Suppressor macrophage treated with lipopolysaccharide for 1 hour (primary cell): ENCODE measurements at places on chromosomes 2 and 18.

- no peak for DNase-seq
Measured at GRCh38 chr2:236136538-236136937, 31.6 kb downstream of the GBX2 start.

DNA sequence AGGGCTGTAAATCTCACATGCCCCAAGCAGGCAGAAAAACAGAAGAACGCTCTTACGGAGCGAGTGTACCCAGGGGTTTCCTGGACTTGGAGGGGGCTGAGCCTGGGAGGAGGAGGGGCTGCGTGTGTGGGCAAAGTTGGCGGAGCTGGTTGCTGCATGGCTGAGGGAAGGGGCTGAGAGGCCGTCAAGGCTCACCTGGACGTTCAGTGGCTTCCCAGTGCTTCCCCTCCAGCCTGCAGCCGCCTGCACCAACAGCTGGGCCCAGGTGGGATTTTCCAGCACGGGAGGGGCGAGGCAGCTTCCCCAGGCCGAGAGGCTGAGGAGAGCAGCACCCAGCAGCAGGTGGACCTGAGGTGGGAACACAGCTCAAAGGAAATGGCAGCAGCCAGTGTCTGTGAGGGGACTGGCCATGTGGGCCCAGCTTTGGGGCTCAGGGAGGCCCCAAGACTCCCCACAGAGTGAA is 70.6 kb upstream of the CTDP1 start:
- no peak for DNase-seq

DNA sequence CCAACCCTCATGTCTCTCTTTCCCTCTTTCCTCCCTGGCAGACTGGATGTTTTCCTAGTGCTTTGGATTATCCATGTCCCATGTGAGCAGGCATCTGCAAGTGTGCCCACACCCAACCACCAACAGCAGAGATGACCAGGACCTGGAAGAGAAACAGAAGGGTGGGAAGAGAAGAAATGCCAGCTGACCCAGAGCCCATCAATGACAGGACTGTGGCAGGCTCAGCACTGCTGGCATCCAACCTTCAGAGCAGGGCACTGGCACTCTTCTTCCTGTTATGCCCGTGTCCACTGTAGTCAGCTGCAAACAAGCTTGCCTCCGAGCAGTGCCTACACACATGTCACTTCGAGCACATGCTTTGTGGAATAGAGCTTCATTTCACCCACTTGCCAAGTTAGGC is 121.1 kb downstream of the TANC1 start:
- no peak for DNase-seq

DNA sequence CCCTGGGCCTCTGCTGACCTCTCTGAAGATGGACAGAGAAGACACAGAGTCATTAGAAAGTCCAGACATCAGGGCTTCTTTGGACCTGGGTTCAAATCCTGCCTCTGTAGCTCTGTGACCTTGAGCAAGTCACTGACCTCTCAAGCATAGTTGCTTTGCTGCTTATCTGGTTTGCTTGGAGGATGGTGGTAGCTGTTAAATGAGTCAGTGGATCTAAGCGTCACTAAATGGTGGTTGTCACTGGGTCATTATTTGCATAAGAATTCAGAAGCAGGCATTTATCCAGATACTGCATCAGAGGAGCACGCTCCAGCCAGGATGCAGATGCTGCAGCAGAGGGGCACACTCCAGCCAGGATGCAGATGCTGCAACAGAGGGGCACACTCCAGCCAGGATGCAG is 229.2 kb downstream of the GLI2 start:
- DNase-seq: no peak

- DNase-seq: peak; percentile 58
Measured at GRCh38 chr2:215921895-215922294, 91.5 kb downstream of the MREG start.

DNA sequence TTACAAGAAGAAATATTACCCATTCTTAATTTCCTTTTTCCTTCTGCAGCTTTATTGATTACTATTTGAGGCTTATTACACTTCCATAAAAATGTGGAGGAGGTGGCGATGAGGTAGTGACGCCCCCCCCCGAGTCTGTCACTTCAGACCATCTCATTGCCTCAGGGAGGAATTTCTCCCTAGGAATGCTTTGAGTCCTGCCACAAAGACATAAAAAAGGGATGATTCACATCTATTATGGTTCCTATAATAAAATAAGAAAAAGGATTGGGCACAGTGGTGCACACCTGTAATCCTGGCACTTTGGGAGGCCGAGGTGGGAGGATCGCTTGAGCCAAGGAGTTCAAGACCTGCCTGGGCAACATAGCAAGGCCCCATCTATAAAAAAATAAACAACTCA is 93.7 kb downstream of the AOX1 start:
- no peak for DNase-seq

DNA sequence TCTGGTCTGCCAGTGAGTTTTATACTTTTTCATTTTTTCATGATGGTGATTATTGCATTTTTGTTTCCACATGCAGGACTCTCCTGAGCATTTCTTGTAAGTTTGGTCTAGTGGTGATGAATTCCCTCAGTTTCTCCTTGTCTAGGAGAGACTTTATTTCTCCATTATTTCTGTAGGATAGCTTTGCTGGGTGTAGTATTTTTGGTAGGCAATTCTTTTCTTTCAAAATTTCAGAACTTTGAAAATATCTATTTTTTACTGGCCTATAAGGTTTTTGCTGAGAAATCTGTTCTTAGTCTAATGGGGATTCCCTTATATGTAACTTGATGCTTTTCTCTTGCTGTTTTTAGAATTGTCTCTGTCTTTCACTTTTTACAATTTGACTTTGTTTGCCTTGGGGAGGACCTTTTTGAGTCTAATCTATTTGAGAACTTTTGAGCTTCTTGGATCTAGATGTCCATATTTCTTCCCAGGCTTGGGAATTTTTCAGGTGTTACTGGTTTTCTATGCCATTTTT is 149.1 kb downstream of the UBR3 start:
- DNase-seq: no peak

- no peak for DNase-seq
Measured at GRCh38 chr2:119630121-119630520, 48.9 kb upstream of the TMEM177 start.
